ENCODE measurements at places on chromosomes 1 and 21. TPM values are rescaled to one million over a fixed set of nuclear protein-coding genes. Genes with fewer than 3 reads are reported as not detected.

GRCh38 chr1:187942986-187943385, 1114.2 kb downstream of the PLA2G4A start:
- ATAC-seq, result no peak

DNA sequence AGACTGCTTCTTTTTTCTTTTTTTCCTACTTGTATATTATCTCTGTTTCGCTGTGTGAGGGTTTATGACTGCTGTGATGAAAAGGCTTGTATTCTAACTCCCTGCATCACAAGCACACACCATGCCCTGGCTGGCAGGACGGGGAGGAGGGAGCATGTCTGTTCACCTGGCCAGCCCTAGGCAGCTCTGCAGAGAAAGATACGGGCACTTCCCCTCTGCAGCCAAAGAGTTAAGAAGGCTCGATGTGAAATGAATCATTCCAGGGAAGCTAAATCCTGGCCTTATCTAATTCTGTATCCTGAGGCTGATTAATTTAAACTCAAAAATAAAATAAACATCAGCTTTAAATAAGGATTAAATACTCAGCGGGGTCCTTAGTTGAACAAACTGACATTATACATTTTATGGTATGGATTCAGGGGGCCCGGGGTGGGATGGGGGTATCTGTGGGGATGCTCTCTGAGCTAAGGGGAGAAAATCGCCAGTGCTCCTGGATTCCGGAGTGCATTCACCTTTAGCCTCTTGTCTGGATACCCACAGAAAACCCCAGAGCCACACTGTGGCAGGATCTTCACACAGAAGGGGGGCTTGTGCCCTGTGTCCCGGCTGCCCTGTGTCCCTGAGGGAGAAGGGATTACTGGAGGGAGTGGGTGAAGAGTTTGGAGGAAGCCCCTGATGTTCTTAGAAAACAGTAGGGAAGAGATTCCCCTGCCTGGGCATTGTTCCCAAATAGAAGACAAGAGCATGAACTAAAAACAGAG, 321.5 kb downstream of the NPHP4 start:
- no peak for ATAC-seq

DNA sequence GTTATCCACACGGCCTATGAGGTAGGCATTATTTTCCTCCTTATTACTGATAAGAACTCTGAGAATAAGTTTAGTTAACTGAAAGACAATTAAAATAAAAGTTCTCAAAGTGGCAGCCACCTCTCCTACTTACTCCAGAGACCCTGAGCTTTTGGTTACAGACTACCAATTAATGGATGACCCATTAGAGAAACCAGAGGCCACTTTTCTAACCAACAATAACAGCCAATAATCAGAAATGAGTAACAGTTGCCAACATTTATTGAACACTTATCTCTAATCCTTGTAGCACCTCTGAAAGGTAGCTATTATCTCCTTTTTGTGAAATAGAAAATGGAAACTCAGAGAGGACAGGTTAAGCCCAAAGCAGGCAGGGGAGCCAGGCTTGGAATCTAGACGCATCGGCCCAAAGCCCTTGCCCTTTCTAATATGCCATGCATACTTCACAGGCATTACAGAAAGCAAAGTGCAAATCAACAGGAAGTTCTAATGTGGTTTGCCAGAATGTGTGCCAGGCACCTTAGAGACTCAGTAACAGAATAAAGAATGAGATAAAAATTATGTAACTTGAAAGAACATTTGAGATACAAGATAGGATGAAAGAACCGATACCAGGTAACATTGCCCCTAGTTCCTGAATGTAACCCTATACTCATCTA, 50.0 kb downstream of the BEND5 start:
- ATAC-seq, result no peak

GRCh38 chr21:44681861-44682579, at the start of gene KRTAP12-1:
KRTAP12-1 (minus strand) TSS chr21:44682163; CDS start chr21:44682123, 40 bp downstream.
- no peak for ATAC-seq

- ATAC-seq, result no peak
These were observed 34.6 kb upstream of the CD55 start for GRCh38 chr1:207286786-207287468.

DNA sequence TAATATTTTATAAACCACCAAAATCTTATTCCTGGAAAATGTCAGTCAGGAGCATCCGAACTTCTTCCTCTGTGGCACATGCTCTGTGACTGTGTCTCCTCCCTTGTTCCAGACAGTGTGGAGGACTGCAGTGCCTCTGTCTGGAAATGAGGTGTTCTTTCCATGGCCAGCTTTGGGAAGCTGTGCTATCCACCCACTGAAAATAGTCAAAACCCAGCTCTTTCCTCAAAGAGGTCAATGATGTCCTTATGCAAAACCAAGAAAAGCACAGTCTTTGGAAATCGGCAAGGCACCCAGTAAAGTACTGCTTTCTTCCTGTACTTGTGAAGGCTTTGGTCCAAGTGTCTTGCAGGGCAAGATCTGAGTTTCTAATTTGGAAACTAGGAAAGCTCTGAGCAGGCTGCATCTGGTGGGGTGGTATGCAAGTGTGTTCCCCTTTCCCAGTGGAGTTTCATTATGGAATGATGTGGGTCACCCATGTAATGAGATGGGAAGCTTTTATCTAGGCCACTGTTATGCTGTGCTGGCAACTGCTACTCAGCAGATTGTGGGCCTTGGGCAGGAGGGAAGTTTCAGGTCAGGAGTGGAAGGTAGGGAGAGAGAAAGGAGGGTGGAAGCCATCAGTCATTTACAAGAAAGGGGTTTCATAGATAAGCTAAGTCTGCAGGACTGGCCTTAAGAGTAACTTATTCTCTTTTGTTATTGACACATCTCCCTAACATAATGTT, 6.0 kb downstream of the KIAA0040 start:
- no peak for ATAC-seq

The FRRS1 gene
- total RNA-seq, result 3.4 TPM

GRCh38 chr1:147700042-147701006, 30.0 kb upstream of the ACP6 start:
- peak; percentile 81 for ATAC-seq

The CYYR1 gene
- total RNA-seq, result 28.4 TPM

The MMEL1 gene
- 1.4 TPM for total RNA-seq

GRCh38 chr1:222454782-222455181, 93.1 kb downstream of the HHIPL2 start:
- ATAC-seq, result peak; percentile 69

The LRRC39 gene
- total RNA-seq, result 1.6 TPM

The NUAK2 gene
- 0.69 TPM for total RNA-seq
